Hypothalamus (tissue), 51 donors: ENCODE measurements at places on chromosomes 11 and 22.

DNA sequence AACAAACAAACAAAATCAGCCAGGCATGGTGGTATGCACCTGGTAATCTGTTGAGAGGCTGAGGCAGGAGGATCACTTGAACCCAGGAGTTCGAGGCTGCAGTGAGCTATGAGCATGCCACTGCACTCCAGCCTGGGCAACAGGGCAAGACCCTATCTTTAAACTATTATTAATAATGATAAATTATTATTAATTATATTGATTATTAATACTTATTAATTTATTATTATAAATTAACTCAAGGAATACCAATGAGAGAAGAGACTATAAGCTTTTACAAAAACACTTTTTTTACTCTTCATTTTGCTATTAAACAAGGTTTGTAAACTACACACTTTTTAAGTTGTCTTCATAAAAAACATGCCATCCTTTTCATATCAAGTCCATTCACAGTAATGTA is 97.7 kb upstream of the APOA1 start:
- no peak for DNase-seq

DNA sequence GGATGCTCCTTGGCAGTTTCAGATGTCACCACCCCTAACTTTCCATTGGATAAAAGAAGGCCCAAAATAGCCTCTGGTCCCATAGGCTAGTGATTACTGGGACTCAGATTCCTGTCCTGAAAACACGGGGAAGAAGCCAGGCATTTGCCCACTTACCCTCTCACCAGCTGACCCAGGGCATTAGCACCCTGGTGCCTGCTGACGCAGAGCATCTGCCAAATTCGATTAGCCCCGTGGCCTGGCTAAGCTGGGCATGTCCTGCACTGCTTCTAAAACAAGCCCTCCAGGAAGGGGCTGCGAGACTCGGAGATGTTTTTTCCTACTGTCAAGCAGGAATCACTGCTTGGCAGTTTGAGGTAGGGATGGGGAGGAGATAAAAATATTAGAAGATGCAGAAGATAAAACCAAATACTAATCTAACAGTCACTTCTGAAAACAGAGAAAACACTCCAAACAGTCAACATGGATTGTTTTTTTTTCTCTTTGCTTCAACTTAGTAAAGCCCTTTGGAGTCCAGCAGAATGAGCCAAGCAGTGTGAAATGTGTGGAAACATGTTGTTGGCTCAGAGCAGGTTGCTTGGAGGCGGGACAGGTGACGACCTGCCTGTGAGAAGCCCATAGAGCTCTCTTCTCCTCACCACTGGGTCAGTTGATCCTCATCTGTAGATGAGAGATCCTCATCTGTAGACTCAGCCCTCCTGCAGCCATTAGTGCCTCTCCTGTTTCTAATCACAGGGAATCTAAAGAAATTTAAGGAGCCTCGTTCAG is 54.0 kb downstream of the BDNF start:
- no peak for DNase-seq

DNA sequence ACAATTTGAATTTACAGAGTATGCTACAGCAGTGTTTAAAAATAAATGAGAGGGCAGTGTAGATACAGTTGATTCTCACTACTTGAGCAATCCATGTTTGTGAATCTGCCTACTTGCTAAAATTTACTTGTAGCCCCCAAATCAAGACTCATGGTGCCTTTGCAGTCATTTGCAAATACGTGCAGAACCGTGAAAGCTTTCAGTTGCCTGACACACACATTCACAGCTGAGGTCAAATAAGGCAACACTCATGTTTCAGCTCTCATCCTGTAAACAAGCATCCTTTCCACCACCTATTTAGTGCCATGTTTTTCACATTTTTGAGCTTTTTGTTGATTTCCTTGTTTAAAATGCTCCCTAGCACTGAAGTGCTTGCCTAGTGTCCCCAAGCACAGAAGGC is 32.5 kb upstream of the RASL10A start:
- no peak for DNase-seq

- DNase-seq: no peak
Measured at GRCh38 chr22:17115236-17115635, 5.9 kb downstream of the TMEM121B start.

- DNase-seq: no peak
Measured at GRCh38 chr22:45911601-45912271, 65.2 kb downstream of the WNT7B start.

GRCh38 chr11:35145271-35145670 is 6.3 kb downstream of the CD44 start:
- no peak for DNase-seq

GRCh38 chr11:129704831-129705230 is 110.8 kb upstream of the TMEM45B start:
- no peak for DNase-seq

DNA sequence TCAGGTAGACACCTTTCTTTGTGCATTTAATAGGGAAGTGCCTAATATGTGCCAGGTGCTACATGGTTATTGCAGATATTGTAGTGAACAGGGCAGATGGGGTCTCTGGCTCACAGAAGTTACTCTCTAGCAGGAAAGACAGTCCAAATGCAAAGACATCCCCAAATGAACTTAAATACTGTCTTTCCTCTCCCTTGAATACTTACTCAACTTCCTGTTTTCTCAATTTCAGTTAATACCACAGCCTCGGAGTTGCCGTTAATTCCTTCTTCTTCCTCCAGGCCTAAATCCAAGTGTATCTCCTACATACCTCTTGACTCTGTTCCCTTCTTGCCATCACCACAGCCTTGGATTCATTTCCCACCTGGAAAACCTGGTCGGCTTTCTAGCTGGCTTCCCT is 134.3 kb upstream of the SESN3 start:
- no peak for DNase-seq

DNA sequence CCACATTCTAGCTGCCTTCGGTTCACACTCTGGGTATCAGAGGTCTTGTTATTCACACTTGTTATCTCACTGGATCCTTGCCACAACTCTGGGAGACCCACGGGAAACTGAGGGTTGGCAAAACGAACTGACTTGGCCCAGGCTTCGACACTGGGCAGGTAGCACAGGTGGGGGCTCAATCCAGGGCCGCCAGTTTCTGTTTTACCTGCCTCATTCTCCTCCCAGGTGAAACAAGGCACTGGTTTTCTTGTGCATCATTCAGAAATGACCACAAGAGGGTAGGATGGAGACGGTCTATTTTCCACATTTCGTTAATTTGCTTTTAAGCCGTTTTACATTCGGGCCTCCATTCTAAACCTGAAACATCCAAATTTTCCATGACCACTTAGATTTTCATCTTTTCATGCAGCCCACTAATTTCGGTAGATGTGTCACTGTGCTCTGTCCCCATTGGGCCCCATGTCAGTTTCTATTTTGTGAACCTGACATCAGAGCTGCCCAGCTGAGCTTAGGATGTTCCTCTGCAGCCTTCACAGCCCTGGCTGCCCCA is 108.1 kb downstream of the KIAA1671 start:
- no peak for DNase-seq

DNA sequence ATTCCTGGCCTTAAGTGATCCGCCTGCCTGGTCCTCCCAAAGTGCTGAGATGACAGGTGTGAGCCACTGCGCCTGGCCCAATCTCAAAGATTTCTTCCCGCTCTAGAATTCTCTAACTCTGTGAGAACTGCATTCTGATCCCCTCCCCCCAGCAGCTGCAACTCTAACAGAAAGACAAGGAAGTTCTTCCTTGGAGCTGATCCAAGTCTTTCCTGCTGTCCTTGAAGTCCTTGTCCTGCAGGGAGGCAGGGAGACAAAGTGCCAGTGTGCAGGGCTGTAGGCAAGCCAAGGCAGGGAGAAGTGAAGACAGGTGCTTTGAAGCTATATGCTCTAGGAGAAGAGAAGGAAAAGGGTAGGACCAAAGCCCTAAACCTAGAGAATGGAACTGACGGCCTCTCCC is 9.5 kb upstream of the GGA1 start:
- DNase-seq: no peak

GRCh38 chr11:118918686-118919280 is 6.9 kb downstream of the BCL9L start:
- DNase-seq: no peak

GRCh38 chr22:27142286-27142685 is 484.9 kb downstream of the MIAT start:
- DNase-seq: no peak

- DNase-seq: no peak
Measured at GRCh38 chr11:16791191-16791961, 52.9 kb downstream of the C11orf58 start.

- no peak for DNase-seq
Measured at GRCh38 chr11:130612291-130612851, 163.9 kb downstream of the ADAMTS15 start.

- DNase-seq: no peak
Measured at GRCh38 chr11:3022300-3022967, 30.3 kb upstream of the NAP1L4 start.

- no peak for DNase-seq
Measured at GRCh38 chr22:38710351-38710750, 4.6 kb downstream of the GTPBP1 start.

GRCh38 chr11:64933213-64933934 is 2.3 kb downstream of the GPHA2 start:
- DNase-seq: no peak

DNA sequence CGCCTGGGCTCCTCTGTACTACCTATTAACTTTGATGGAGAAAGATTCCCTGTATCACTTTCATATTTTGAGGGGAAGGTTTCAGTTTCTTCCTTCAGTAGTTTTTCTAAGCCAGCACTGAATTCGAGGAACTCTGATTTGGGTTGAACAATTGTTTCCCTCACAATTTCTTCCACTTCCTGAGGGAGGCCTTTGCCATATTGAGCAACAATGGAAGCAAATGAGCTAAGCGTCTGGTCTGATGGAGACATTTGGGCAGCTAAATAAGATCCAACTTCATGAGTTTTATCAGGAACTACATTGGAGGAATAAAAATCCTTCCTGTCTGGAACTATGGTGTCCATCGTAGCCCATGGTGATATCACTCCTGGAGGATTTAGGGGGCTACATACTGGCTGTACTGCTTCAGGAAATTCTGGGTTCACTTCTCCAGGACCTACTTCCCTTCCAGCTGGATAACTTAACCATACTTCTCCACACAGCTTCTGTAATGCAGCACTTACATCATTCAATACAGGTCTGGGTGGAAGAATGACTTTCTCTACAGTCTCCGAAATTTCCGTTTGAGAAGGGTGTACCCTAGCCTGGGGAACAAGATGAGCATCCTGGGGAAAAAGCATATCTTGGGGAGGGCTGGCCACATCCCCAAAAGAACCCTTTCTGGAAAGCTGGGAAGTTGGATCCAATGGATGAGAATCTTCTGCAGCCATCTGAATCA is 38.9 kb upstream of the CCDC89 start:
- DNase-seq: no peak

GRCh38 chr11:104858882-104859775 is 39.1 kb downstream of the CASP12 start:
- no peak for DNase-seq

DNA sequence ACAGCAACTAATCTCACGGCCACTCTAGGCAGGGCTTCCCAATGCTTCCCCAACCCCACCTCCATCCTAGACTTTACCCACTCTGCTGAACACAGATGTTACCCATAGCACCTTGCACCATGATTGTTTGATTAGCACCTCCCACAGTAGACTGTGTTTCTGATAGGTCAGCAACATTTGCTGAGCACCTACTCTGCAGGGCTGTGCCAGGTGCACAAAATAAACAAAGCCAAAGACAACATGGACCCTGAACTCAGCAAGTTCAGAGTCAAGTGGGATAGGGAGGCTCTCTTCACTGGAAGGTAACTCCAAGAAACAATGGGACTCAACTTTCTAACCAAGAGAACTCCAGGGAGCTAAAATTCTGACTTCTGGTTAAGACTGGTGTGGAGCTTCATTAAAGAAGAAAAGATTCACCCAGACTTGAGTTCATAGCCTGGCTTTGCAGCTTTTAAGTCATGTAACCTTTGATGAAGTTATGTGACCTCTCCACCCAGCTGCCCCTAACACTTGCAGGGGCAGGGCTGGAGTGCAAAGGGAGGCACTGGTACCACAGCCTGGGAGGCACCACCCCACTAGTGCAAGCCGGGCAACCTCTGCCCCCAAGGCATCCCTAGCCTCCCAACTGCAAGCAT is 6.7 kb upstream of the RTN4RL2 start:
- no peak for DNase-seq

DNA sequence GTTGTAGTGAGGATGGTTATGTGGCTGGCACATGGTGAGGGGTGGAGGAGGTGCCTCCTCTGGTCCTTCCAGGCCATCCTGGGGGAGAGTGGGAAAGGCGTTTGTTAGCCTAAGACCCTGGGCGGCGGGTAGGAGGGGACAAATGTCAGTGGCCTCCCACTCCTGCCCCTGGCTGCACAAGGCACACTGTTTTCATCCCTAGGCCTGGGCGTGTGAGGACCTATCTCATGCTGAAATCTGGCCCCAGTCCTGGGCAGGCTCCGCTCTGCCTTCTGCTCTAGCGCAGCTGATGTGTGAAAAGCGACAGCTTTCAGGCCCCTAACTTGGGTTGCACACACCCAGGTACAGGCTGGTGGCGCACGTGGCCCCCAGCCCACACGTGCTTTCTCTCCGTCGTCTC is 32.1 kb downstream of the DAGLA start:
- DNase-seq: no peak

DNA sequence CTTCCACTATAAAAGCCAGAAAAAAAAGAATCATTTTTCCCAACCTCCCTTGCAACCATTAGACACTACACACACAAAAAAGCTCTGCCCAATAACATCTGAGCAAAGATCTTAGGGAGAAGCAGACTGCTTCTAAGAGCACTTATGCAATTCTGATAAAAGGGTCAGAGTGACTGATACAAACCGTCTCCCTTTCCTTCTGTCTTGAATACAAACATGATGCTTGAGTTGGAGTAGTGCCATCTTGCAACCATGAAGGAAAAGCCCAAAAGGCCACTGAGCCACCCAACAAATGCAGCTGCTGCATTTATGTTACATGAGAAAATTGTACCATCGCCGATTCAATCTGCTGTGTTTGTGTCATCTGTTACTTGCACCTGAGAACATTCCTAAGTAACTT is 47.6 kb upstream of the EED start:
- DNase-seq: no peak

DNA sequence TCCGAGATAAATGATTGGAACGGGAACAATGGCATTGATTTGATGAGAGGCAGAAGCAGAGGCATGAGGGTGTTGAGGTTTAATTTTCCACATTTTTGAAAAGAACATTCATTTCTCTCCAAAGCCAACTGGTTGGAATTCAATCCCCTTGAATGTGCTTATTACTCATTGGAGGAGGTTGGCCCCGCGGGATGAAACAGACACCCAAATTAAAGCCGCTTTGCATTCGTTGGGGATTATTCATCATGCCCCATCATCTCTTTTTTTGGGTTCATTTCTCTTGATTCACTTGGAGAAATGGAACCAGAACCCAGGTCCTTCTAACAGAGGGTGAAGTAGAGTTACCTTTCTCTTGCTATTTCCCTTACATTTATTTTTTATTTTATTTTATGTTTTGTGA is 47.6 kb upstream of the PARVG start:
- no peak for DNase-seq

DNA sequence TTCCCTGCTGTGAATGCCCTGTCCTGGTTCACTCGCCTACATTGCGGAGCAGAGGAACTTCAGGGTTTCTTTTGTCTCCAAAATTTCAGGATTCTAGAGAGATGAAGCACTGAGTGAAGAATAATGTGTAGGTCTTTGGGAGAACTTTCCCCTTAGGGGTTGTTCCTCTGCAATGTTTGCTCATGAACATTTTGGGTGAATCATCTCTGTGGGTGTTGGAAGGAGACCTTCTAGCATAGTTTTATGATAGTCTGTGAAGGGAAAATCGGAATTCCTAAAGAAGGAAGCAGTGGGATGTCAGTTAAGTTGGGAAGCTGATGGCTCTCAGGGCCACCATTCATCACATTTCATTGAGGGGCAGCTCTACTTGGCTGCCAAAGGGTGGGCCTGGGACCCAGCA is 64.8 kb downstream of the MIAT start:
- DNase-seq: no peak

- no peak for DNase-seq
Measured at GRCh38 chr11:76861490-76861953, 804 bp downstream of the ACER3 start.
